ENCODE measurements at places on chromosomes 2 and 18.

GRCh38 chr18:57737400-57738060 is 65.6 kb downstream of the ATP8B1 start:
- no peak for DNase-seq

- no peak for DNase-seq
These were observed 3.0 kb downstream of the SPATA3 start for GRCh38 chr2:230998882-230999281.

- DNase-seq = no peak
These were observed 82.3 kb upstream of the SPRED2 start for GRCh38 chr2:65514555-65515195.

DNA sequence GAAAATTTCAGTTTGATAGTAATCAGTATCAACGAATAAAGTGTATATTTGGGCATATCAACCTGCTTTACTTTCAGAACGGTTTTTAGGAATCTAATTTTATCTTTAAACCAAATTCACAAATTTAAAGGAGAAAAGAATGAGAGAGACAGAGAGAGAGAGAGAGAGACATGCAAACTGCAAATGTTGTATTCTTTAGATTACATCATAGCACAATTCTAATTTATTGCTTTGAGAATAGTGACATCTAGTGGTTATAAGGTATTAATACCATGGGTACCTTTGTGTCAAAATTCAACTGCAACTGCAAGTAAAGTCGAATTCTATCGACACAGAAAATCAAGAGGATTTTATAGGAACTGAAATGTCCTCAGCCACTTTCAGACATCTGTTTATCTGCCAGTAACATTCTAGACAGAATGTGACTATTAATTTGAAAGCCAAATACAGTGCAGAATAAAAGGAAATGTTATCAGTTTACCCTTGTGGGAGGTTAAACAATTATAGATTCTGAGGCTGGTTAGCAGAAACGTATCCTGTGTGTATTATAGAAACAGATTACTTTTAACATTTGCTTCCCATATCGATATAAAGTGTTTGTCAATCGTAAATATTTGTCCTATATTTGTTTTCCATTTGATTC is 529.8 kb upstream of the VRK2 start:
- no peak for DNase-seq

- DNase-seq = no peak
These were observed 6.4 kb downstream of the IL1RL1 start for GRCh38 chr2:102317715-102318114.

GRCh38 chr2:220743203-220743602 is 828.9 kb downstream of the EPHA4 start:
- DNase-seq = no peak

DNA sequence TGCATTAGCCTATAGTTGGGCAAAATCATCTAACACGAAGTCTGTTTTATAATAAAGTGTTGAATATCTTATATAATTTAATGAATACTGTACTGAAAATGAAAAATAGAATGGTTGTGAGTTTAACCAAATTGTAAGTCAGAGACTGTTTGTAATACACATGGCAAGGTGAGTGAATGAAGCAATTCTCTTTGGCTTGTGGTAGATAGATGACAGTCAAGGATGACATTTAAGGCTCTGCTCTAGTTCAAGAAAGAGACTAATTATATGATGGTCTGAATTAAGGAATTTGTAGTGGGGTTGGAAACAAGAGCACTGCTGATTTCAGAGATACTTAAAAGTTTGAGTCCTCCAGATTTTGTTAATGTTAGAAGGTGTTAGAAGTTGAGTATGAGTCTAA is 207.7 kb downstream of the MCFD2 start:
- no peak for DNase-seq

DNA sequence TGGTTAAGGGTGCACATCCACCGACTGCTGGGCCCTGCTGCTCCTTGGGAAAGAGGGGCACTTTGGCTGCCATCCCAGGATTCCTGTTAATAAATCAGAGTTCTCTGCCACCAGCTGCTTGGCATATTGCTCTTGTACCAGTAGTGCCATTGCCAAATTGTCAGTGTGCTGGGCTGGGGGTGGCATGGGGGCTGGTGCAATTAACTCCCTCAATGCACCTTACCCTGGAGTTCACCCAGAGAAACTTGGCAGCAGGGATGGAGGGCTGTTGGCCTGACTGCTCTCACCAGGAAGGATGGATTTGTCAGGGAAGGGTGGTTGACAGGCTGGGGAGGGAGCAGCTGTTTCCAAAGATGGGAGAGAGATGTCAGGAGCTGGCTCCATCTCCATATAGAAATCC is 94.6 kb upstream of the SKOR2 start:
- no peak for DNase-seq

DNA sequence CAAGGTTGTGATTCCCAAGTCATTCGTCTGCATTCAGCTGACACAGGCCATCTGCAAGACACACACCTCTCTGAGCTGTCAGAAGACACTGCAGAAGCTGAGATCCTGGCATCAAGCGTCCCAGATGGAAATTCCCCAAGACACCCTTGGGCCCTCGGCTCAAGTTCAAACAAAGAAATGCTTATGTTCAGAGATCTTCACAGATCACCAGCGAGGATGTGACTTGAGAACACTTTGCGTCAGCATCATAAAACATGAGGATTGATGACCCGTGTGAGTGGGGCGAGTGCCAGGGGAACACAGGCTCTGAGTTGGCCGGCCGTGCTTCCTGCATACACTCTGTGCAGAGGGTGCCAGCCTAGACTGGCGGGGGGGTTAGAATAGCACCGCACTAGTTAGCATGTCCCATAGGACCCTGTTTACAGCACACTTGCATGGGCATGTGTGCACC is 36.8 kb downstream of the KCNIP3 start:
- peak; percentile 57 for DNase-seq

DNA sequence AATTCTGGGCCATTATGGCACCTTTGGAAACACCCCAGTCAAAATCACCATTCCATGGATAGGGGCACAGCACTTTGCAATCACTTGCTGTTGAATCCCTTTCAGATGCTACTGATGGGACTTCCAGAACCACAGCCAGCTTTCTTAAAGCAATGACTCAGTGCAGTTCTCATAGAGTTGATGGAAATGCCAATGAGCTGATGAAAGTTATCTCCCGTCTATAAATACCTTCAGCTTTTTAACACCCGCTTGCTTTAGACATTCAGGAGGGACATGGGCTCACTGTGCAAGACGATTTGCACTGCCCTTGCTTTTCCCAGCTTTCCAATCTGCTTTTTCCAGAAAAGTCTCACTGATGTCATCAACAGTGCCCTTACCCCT is 66.7 kb upstream of the RPL31 start:
- DNase-seq = no peak

DNA sequence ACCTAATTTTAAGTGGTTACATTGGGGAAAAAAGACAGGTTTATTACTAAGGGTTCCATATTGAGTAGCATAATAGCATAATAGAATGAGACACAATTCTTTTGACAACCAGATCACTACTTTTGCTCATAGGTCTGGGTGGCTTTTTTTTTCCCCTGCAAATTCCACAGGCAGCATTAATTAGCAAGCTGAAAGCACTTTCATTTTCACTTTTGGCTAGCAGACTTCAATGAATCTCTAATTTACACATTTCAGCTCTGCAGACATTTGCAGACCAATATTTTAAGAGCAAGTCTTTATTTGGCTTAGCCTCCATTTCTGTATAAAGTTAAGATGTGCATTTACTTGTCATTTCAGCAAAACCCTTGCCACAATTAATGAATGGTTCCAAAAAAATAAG is 185.5 kb downstream of the NOL4 start:
- no peak for DNase-seq

DNA sequence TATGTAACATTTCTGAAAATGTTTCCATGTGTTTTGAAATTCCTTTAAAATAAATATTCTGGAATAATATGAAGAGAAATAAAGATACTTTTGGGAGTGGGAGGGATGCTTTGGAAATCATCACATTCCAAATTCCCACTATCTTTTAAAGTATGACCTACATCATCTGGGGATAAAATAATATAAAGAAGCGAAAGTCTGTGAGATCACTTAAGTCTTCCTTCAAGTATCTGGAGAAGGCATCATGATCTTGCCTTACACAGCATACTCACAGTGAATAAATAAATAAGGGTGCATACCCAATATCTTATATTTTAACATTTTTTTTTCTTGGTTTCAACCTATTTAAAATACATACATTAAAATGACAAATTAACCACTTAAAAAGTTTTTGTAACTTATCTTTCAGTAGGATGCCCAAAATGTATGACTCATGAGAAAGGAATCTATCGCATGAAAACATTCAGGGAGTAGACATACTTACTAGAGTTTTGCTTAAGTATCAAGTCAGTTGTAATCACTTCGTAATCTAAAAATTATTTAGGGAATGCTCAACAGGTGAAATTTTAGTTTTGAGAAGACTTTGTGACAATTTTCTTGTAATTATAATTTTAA is 248.3 kb upstream of the COL3A1 start:
- DNase-seq = no peak

DNA sequence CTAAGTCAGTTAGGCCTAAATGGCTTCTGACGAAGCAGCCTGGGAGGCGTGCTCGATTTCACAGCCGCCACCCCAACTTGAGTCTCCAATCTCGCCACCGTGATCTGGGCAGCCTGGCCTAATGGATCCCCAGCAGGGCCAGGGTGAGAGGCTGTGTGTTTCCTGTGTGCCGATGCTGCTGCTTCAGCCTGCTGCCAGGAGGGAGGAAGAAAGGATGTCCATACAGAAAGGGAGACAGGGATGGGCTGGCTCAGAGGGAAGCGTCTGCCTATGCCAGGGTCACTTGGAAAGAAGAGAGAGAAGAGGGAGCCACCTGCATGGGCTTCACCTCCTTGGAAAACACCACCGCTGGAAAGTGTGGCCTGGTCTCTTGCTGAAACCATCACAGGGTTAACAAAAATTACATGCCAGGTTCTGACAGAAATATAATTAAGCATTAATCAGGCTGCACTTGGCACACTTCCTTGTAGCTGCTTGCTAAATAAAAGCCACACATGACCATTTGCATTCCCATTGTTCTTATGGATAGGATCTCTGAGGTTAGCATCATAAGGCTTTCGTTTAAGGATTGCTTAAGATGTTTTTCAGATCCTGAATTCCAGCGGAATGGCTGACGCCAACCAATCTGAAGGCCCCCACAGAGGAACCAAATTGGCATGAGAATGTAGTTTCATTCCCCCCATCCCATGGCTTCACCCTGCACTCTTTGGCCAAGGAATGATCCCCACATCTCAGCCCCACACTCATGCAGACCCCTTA is 108.8 kb upstream of the SLC1A4 start:
- no peak for DNase-seq

DNA sequence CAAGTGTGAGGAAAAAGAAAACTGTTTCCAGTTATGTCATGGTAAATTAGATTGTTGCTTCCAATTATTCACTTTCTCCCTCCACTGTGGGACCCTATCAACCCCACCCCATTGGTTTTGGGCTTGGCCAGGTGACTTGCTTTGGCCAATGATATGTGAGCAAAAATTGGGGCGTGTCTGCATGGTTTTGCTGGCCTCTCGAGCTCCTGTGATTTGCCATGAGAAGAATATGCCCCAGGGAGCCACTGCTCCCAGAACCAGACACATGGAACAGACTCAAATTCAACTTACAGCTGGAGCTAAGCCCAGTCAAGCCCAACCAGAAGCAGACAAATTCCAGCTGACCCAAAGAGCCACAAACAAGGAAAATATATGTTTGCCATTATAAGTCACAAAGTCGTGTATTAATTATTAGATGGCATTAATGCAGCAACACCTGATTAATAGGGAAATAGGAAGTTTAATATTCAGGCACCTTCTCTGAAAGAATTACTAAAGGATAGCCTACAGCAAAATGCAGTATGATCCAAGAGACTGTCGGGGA is 248.9 kb downstream of the ANAPC1 start:
- no peak for DNase-seq

GRCh38 chr2:146821836-146822316 is 1023.0 kb upstream of the ACVR2A start:
- no peak for DNase-seq

- no peak for DNase-seq
These were observed 126.3 kb upstream of the OSR1 start for GRCh38 chr2:19484736-19485135.

DNA sequence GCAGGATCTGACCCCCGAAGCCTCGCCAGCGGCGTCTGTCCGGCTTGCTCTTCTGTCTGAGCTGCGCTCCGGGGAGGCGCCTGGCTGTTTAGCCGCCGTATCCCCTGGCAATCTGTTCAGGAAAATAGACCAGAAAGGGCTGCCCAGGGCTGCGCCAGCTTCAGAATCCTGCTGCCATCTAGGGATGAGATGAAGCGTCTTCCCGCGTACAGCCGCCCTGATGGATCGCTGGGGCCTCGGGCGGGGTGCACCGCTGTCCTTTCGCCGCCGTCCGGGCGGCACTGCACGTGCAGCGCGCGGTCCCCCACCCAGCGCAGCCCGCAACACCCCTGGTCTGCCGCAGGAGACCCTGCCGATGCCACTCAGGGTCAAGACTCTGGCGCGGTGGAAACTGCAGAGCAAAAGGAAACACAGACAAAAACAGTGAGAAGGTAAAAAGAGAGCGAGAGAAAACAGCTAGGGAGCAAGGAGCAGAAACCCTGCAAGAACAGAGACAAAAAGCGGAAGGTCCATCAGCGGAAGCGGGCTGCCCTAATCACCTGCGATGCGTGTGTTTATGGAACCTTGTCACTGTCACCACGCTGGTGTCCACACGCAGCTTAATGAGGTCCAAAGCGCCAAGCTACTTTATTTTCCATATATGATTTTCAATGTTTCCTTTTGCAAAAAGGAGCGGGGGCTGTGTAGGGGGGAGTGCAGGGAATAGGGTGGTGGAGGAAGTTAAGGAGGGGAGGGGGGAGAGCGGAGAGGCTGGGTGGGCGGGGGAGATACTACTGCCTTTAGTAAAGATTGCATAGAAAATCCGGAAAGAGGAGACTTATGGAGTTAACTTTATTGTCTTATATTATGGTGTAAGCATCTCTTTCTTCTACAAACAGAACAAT is 2113.3 kb upstream of the PIK3C3 start:
- DNase-seq = peak; percentile 74

GRCh38 chr2:98359986-98360385 is 13.7 kb downstream of the CNGA3 start:
- DNase-seq = no peak

GRCh38 chr2:240426845-240427721 is 8.4 kb upstream of the GPC1 start:
- DNase-seq = peak; percentile 2

DNA sequence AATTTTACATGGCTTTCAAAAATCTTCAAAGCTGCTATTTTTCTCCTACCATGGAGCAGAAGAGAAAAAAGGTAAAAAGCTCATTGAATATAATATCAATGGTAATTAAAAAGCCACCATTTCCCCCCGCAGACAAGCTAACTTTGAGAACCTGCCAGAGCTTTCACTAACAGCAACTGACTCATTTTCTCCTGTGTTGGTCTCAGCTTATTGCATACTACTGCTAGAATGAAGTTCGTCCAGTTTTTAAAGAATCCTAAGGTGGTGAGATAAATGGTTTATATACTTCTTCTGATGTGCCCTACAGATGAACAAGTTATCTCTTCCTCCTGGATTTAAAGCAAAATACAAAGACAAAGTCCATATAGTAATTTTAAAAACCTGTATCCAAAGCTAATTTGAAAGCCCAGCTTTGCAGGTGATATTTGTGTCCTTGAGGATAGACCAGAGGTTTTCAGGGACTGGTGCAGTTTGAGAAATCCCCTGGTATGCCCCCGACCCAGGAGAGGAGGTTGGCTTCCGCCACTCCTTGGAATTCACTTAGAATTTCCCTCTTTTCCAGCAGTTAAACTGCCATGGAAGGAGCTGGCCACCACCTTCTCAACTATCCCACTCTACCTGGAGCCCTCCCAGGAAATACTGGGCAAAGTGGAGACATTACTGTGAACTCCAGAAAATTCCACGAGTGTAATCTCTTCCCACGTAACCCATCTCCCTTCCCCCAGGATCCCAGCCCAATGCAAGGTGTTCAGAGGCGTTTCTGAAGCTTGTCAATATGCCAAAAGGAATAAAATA is 17.5 kb downstream of the YPEL5 start:
- no peak for DNase-seq

Data from nephron progenitor cell (in vitro differentiated cells).